Memory B cell (primary cell): ENCODE measurements at places on chromosomes 4 and X.

DNA sequence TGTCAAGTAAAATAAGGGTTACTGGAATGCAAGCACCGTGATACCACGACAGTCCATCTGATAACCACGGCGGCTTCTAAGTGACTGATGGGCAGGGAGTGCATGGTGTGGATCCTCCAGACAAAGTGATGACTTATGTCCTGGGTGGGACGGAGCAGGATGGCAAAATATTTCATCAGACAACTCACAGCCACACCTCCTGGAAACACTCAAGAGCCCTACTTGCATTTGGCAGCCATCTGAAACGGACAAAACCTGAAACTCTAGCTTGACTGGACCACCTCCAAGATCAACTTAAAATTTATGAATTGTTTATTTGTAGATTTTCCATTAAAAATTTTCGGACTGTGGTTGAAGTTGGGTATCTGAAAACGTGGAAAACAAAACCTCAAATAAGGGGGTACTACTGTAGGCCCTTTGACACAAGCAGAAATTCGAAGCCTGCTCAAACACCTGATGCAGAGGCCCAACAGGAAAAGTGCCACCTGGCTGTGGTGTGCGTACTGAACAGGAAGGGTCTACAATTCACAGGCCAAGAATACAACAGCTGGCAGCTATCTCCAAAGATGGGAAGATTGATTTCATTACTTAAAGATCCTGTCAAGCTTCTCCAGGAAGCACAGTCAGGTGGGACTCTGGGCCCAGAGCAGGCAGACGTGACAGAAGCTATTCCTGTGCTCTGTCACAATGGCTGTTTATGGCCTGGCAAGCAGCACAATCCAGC is 26.0 kb downstream of the LRIT3 start:
- no peaks in the 10 kb centered on the region for H3K4me1 ChIP-seq
- peaks cover 3% of the 10 kb centered on the region for H3K36me3 ChIP-seq
- peaks cover 6% of the 10 kb centered on the region for H3K27me3 ChIP-seq
- no peak overlapping the region for H3K27ac ChIP-seq
- no peak for DNase-seq
- no peak overlapping the region for H3K4me3 ChIP-seq

DNA sequence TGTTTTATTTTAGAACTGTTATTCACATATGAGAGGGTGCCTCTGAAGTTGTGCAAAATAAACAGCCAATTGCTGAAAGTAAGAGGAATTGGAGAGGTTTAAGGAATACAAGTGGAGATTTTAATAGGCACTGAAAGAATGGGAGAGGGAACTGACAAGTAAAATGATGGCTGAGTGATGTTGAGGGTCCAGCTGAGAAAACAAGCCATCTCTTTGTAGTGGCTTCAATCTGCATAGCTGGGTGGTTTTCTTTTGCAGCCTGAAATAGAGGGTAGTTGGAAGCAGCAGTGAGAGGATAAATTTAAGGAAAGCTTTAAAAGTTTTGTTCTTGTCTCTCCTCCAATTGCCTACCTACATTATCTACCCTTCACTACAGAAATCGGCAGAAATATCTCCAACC is 106.7 kb upstream of the DGKK start:
- H3K27ac ChIP-seq: no peak overlapping the region
- no peak overlapping the region for H3K4me3 ChIP-seq

DNA sequence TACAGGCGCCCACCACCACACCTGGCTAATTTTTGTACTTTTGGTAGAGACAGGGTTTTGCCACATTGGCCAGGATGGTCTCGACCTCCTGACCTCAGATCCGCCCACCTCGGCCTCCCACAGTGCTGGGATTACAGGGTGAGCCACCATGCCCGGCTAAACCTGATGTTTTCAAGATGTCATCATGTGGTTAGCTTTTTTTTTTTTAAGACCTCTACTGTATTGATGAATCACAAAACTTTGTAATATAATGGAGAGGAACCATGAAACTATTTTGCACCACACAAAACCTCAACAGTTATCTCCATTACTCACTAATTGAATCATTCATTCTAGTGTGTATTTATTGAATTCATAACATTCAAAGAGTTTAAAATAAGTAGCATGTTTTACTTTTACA is 94.7 kb upstream of the NEIL3 start:
- H3K4me3 ChIP-seq: no peak overlapping the region
- H3K4me1 ChIP-seq: no peaks in the 10 kb centered on the region
- H3K27ac ChIP-seq: no peak overlapping the region
- DNase-seq: no peak
- no peaks in the 10 kb centered on the region for H3K27me3 ChIP-seq

DNA sequence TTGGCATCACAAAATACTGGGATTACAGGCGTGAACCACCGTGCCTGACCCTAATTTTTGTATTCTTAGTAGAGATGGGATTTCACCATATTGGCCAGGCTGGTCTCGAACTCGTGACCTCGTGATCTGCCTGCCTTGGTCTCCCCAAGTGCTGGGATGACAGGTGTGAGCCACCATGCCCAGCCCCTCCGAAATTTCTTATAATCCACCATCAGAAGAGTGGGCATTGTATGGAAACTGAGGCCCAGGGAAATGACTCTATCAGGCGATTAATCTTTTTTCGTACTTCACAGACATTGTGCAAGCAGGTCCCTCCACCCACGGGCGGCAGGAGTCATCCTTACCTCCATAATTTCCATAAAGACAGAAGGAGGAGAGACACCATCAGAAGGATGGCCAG is 16.0 kb downstream of the CRLF2 start:
- H3K27ac ChIP-seq: no peak overlapping the region
- H3K4me1 ChIP-seq: no peaks in the 10 kb centered on the region
- no peaks in the 10 kb centered on the region for H3K36me3 ChIP-seq
- peaks cover 2% of the 10 kb centered on the region for H3K27me3 ChIP-seq
- no peak overlapping the region for H3K4me3 ChIP-seq
- DNase-seq: no peak

- H3K4me1 ChIP-seq: no peaks in the 10 kb centered on the region
- no peak overlapping the region for H3K4me3 ChIP-seq
- DNase-seq: no peak
- no peaks in the 10 kb centered on the region for H3K36me3 ChIP-seq
These were observed 2163.0 kb upstream of the AGA start for GRCh38 chr4:179605196-179605595.
